Activated CD4-positive, alpha-beta T cell treated with anti-CD3 and anti-CD28 coated beads, Interleukin-2, amount 50 U/mL, for 48 hours (primary cell): ENCODE measurements at places on chromosomes 2 and 18.
A peak's percentile ranks its signal among the peaks of the same experiment; 100 is the strongest.

- no peak for DNase-seq
Observed at GRCh38 chr2:29417630-29418029, 302.4 kb downstream of the CLIP4 start.

DNA sequence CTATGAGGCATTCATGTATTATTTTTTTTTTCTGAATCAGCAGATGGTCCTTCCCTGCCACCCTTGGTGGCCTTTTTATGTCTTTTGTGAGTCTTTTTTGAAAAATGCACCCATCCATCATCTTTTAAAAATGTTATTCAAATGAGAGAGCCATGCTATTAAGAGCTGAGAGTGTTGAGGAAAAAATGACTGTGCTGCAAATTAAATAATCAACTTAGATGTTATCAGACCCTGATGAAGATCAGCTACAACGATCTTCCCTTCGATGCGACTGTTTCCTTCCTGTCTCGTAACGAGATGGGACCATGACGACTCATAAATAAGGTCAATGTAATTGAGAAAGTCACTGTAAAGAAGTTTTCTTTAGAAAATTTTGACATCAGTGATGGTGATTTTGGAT, 44.4 kb downstream of the TRIB2 start:
- no peak for DNase-seq

DNA sequence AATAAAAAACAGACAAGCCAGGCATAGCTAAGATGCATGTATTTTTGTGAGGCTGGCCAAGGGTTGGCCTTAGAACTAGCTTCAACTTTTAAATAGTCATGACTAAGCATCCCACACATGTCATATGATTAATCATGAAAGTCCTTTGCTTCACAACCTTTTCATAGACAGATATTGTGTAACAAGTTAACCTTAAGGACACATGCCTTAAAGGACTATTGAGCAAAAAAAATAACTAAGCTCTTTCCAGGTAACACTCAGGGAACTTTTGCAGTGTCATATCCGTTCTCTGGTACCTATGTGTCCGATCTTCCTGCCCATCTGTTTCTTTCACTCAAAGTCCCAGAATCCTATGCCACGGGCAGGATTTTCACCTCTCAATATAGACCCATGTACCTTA, 498.4 kb downstream of the STK39 start:
- no peak for DNase-seq

GRCh38 chr2:172864182-172864581, 128.5 kb downstream of the RAPGEF4 start:
- peak; percentile 63 for DNase-seq

DNA sequence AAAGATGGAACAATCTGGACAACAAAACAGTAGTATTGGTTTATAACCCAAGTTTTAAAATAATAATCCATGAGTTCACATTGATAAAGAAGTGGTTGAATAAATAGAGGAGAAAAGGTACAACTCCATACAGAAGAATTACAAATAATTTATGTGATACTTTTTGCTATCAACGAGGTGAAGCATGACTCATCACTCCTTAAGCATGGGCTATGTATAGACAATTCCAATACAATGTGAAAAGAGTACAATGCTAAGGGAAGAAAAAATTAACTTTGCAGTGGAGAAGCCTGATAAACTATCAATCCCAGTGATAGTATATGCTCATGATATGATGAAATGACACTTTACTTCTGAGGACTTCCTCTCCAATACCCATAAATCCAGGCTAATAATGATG, 312.9 kb downstream of the GULP1 start:
- DNase-seq = no peak

- no peak for DNase-seq
Observed at GRCh38 chr18:12305930-12306629, 2.0 kb upstream of the TUBB6 start.

GRCh38 chr2:111624411-111625156, 259.4 kb downstream of the ANAPC1 start:
- no peak for DNase-seq

- DNase-seq = peak; percentile 55
Observed at GRCh38 chr2:102618452-102619413, 620 bp upstream of the SLC9A2 start.

DNA sequence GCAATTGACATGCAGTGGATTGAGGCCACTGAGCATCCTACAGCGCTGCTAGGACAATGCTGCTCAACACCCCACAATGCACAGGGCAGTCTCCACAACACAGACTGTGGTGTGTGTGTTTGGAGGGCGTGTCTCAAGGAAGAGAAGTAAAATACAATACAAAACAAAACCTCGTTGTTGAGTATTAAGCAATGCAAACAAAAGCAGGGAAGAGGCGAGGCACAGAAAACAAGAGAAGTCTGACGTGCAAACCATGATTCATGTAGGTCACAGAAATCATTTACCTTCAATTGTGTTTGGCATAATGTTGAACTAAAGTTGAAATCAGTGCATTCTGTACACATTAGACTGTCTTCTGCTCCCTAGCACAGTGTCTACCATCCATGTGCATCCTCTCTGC, 260.9 kb downstream of the PHLPP1 start:
- no peak for DNase-seq

DNA sequence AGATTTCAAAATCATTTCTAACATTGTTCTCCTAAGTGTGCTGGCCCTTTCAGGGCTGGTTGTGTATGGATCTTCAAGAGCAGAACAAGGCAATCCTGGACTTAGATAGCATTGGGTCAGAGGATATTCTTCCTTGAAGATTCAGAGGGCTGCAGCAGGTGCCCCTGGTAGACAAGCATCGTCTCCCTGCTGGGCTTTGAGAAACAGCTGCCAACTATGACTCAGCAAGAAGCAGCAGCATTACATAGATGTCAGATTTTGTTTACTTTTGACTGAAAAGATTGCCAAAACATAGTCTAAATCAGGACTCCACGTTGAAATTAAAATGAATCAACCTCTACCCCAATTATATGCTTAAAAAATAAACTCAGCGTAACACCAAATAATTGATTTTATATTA, 618.8 kb downstream of the SOCS6 start:
- DNase-seq = no peak

- no peak for DNase-seq
Observed at GRCh38 chr2:101433465-101433864, 41.4 kb downstream of the RFX8 start.

DNA sequence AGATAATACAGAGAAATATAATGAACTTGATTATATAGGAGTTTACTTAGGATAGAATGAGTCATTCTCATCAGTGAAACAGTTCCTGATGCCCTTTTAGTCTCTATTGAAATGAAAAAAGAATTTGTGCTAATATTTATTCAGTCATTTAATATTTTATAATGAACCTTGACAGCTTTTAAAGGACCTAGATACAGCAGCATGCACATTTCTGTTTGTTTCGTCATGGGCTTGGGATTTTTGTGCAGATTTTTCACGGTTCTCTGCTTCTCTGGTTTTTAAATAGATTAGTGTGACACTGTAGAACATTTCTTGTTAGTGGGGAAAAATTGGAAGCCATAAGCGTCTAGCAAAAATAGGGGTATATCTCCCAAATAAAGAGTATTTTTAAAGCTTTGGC, 60.7 kb downstream of the NABP1 start:
- no peak for DNase-seq

GRCh38 chr18:75173125-75173432, 35.9 kb downstream of the PTGR3 start:
- DNase-seq = no peak

GRCh38 chr2:163314712-163315111, 421.1 kb downstream of the FIGN start:
- DNase-seq = no peak

- DNase-seq = no peak
Observed at GRCh38 chr2:43343573-43344304, 117.3 kb upstream of the ZFP36L2 start.

- DNase-seq = no peak
Observed at GRCh38 chr2:28423856-28424605, 31.4 kb downstream of the FOSL2 start.

- DNase-seq = peak; percentile 41
Observed at GRCh38 chr2:113390124-113390849, 47.2 kb upstream of the ZNG1B start.

GRCh38 chr2:165941827-165942226, 11.7 kb downstream of the TTC21B start:
- no peak for DNase-seq

DNA sequence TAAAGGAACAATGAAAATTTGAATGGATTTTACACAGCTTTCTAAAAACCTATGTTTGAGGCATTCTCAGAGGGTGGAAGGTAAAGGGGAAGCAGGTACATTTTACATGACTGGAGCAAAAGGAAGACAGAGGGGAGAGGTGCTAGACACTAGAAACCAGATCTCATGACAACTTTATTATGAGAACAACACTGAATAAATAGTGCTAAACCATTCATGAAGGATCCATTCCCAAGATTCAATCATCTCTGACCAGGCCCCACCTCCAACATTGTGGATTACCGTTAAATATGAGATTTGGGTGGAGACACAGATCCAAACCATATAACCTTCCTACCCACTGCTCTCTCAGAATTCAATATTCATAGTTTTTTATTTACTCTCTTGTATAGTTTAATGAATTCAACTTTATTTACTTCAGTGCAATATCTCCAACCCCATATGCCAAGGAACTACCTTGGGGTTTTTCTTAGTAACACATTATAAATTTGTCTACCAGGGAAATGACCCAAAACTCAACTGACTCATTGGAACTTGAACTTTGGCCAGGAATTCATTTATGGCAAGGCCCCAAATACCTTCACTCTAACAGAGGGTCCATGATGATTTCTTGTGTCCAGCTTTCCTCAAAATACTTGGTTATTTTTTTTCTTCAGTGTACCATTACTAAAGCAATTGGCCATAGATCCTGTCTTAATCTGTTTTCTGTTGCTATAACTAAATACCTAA, 317.8 kb downstream of the GULP1 start:
- DNase-seq = no peak

GRCh38 chr2:143246815-143247744, 117.9 kb downstream of the ARHGAP15 start:
- DNase-seq = peak; percentile 33

GRCh38 chr2:184597571-184597991, 748 bp upstream of the ZNF804A start:
- DNase-seq = no peak

- DNase-seq = no peak
Observed at GRCh38 chr2:64457524-64457923, 3.6 kb downstream of the LGALSL start.

DNA sequence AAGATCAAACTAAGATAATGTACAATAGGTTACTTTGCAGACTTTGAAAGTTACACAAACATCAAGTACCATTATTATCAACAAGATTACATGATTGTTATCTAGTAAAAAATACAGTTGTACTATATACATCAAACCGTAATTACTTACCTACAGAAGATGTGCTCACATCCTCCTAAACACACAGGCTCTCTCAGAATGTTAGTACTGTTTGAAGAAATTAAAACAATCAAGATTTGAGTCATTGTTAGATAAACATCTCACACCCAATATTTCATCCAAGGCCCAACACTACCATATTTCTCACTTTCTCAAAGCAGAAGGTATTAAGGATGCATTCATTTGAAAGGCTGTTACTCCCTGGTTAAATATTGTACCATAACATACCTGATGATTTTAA, 12.6 kb downstream of the BARD1 start:
- no peak for DNase-seq

DNA sequence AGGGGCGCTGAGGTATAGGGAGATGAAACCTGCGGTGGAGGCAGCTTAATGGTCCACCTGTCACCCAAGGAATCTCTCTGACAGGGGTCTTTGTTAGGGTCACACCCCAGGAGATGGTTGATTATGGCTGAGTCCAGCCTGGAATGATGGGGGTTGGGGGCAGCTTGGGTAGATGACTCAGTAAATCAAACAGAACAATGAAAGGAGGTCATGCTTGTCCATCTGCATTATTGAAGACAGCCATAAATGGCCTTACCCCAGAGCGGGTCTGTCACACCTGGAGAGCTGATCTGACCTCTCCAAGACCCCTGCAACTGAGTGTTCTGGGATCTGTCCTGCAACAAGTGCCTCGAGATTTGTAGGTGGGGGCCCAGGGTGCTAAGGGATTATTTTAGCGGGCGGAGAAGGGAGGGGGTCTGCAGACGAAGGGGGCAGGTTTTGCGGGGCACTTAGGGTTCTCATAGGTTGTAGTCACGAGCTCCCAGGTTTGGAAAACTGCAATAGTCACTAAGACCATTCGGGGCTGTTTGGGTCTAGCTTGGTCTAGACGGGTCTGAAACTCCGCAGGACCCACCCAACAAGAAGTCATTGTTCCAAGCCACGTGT, 771 bp upstream of the IGFBP2 start:
- DNase-seq = no peak

DNA sequence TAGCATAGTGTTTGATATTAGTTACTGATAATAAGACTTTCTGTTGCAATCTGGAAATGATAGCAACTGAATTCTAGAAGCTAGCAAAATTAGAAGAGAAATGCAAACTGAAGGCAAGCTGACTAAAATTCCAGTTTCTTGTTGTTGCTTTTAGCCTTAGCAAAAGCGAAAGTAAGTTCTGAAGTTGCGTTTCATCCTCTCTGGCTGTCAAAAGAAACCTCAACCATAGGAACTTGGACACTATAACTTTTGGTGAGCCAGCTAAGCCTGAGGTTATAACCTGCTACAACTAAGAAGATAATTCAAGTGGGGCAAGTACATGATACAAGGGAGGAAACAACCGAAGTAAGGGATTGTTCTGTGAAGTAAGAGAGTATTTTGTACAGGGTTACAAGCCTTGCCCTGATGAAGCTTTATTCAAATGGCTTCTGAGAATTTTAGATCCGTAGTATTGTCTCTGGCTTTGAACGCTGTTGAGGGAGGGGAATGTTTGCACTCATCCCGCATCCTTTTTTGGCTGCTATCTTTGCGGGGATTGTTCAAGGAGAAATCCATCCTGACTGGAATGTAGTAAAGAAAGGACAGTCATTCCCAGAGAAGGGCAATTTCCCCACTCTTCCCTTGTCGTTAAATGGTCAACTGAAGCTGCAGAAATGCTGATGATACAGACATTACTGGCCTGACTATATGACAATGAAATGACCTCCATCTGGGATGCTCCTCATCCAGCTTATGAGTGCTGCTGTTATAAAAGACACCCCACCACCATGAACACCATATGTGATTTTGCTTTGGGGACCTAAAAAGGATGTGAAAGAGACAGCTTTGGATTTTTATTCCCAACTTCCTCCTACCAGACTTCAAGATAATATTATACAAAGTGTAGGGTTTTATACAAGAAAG, 7.0 kb upstream of the TMX3 start:
- DNase-seq = no peak

DNA sequence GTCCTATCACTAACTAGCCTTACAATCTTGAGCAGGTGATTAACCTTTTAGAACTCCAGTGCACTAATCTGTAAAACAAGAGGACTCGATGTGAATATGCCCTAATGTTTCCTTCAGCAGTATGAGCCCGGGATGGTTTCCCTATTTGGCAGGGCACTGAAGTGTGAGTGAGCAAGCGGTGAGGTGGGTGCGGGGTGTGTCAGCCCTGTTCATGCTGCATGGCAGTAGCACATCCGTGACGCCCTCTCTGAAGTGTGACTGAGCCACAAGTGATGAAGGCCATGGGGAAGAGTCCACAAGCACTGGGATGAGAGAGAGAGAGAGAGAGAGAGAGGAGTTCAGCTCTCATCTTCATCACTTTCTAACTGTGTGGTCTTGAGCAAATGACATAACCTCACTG, 168.7 kb downstream of the SETBP1 start:
- no peak for DNase-seq
